Daoy (cell line): ENCODE measurements at places on chromosomes 12 and 14. TPM values are rescaled to one million over a fixed set of nuclear protein-coding genes. Genes with fewer than 3 reads are reported as not detected.

DNA sequence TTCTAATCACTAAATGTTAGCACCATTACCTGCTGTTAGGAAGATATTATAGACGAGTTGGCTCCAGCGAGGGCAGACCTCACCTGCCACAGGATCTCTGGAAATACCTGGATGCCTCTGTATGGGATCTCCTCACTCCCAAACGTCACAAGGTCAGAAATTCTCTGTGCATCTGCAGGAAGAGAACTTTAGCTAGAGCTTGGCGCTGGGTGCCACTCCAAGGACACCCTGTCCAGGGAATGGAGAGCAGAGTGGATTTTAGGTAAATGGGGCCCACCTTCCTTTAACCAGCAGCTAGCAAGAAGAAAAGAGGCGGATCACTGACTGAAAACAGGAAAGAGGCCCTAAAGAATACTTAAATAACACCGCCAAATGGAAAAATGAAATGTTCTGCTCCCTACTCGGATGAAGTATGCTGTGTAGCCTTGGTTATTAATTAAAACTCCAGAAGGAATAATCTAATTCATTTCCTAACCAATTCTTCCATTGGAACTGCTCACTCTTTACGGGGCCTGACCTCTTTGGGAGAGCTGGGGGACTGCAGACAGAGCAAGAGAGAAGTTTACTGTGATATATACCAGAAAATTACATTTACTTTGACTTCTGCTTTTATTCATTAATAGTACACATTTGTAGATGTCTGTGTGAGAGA, 4.2 kb upstream of the FOXG1 start:
- no peak for DNase-seq

DNA sequence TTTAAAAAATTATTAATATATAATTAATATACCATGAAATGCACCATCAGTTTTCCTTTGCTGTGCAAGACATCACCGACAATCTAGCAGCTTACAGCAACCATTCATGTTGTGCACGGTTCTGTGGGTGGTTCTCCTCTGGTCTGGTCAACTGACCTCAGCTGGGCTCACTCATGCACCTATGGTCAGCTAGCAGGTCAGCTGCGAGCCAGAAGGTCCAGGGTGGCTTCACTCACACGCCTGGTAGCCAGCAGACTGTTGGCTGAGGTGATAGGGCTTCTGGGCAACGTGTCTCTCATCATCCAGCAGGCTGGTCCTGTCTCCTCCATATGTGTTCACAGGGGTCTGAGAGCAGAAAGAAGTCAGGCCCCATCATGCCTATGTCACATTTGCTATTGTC, 210.4 kb downstream of the KIF26A start:
- peak; percentile 0 for DNase-seq

DNA sequence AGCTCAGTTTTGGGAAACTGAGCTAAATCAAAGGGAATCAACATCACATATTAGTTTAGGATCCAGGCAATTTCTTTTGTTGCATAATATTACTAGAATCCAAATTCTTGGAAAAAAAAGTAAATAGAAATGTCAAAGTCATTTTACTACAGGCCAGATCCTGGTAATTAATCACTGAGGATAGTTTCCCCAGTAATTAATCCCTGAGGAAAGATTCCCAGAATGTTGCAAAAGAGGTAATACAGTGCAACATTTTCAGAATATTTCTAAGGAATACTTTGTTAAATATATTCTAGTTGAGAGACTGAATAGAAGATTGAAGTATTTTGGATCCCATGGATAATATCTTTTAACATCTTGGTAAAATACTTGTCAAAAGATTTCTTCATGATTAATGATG, 207.0 kb upstream of the GARIN2 start:
- no peak for DNase-seq

GRCh38 chr12:8493084-8493483, 20.2 kb upstream of the CLEC4D start:
- no peak for DNase-seq

DNA sequence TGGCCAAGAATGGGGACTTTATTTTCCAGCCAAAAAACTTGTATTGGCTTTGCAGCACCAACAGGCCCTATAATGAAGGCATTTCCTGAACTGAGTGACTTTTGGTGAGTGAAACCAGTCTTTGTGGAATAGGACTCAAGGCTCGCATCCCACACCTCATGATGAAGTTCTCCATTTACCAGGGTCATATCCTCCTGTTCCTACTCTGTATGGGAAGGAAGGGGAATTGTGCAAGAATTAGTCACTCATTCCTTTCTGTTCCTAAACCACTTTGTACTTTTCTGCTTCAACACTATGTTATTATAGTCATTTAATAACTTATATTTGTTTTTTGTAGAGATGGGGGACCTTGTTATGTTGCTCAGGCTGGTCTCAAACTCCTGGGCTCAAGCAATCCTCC, 2.3 kb upstream of the SPATS2 start:
- DNase-seq: peak; percentile 60

DNA sequence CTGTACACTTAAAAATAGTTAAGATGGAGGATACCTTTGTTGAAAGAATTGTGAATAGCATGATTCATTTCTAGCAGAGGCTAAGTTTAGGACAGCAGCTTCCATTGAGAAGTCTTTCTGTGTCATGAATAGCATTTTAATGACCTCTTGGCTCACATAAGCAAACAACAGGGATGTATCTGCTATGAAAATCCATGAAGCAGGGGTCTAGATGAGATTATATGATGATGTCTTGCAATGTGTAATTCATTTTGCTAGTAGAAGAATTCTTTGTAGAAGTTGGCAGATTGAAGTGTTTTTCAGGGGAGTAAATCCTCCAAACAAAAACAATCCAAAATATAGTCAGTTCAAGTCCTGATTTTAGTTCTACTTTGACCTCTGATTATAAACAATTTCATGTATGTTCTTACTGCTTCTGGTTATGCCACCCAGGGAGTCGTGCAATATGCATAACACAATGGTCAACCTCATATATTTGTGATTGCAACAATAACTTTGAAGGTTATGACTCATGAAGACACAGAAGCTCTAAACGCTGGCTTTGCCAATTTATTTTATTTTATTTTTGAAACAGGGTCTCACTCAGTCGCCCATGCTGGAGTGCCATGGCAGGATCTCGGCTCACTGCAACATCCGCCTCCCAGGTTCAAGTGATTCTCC, 6.9 kb upstream of the RD3L start:
- DNase-seq: no peak

GRCh38 chr12:544941-545635, 85.3 kb downstream of the B4GALNT3 start:
- no peak for DNase-seq

DNA sequence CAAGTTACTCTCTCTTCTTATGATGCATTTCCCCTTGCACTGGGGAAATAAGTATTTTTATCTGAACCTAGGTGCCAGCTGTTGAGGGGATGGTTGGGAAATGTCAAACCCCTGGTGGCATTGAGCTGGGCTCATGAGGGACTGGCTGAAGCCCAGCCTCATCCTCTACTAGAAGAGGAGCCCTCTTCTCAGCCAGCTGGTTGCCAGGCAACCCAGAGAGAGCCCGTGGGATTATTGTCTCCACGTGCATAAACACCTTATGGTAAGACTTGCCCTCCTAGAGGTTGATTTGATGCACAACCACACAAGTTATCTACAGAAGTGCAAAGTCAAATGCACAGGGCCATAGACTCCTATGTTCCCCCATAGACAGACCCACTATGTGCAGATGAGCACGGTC, 89.8 kb downstream of the WSCD2 start:
- DNase-seq: no peak

Gene SLC48A1
- total RNA-seq: 2.3 and 4.6 TPM in 2 replicates

Gene CLEC6A
- total RNA-seq: not detected in 2 replicates

Gene CLEC12A
- total RNA-seq: not detected in 2 replicates

GRCh38 chr12:63846238-63846967, 1.9 kb downstream of the SRGAP1 start:
- peak; percentile 17 for DNase-seq

Gene UBR7
- total RNA-seq: 109 and 125 TPM in 2 replicates

Gene GYS2
- not detected in 2 replicates for total RNA-seq

DNA sequence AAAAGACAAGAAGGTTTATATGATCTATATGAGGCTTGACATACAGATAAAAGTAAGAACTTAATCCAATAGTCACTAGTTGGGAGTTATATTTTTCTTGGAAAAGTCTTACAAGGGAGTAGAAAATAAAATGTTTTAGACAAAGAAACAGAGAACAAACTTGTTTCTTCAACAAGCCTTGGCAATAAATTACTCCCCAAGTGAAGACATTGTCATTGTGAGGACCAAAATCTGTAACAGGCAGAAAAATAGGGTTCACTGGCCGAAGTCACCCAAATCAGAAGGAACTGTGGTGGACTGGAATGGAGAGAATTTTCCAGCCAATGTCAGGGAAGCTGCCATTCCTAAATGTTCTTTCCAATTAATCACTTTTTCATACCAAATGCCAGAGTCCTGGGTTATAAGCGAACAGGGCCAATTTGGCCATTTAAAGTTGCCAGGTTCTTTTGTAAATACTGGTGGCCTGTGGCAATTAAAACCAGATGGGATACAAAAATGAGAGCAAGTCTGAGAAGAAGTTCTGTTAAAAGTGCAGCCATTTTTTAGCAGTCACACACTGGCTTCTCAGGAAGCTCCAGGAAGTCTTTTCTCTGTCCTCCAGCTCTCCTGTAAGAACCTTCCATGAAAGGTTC, 117.3 kb upstream of the OVCH1 start:
- no peak for DNase-seq

DNA sequence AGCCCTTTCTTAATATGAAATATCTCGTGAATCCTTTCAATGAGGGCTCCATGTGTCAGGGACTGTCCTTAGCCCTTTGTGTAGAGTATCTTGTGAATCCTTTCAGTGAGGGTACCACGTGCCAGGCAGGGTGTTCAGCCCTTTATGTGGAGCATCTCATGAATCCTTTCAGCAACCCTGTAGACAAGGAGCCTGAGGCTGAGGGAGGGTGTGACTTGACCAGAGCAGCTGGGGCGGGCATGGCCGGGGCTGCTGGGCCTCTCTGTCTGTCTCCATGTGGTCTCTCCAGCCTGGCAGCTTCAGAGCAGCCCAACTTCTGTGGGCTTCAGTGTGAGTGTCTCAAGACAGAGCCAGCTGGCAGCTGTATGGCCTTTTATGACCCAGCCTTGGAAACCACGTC, 140.2 kb downstream of the AACS start:
- no peak for DNase-seq

DNA sequence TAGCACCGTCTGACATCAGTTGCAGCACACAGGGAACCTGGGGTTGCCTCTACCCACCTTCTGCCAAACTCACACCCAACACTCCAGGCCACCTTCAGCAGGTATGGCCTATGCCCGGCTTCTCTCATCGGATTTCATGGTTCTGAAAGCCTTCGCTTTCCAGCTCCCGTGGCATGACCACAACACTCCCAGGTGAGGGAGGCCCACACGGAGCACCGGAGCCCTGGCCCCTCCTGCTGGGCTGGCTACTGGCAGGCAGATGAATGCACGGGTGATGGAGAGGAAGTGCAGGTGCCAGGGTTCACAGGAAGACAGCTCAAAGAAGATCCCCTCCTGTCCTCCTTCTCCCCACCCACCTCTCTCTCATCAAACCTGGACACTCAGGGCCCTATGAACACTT, 37.2 kb downstream of the CACNA2D4 start:
- DNase-seq: no peak

Gene BHLHE41
- total RNA-seq: 25.3 and 29.1 TPM in 2 replicates

- no peak for DNase-seq
Observed at GRCh38 chr14:34234258-34234657, 227.8 kb downstream of the SPTSSA start.

Gene CRIP1
- 15.0 and 20.4 TPM in 2 replicates for total RNA-seq

DNA sequence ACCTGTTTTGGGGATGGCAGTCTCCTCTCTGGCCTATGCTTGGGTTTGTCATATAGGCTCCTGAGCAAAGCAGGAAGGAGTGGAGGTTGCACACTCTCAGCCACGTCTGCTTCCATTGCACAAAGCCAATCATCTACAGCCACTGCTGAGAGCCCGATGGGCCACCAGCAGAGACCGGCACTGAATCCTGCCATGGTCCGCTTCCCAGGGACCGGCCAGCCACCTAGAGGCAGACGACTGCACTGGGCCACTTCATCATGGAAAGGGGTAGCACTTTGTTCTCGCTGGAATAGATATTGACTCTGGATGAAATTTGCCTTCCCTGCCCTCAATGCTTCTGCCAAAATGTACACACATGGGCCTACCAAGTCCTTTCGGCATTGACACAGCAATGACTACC, 22.3 kb downstream of the DLK1 start:
- DNase-seq: no peak

Gene GSC
- total RNA-seq: 6.2 and 11.0 TPM in 2 replicates

GRCh38 chr14:51824191-51824590, 36.2 kb upstream of the GNG2 start:
- DNase-seq: no peak

Gene SERPINA5
- total RNA-seq: 0.17 and 0.33 TPM in 2 replicates

GRCh38 chr12:68806488-68807237, 1.3 kb upstream of the MDM2 start:
- peak; percentile 31 for DNase-seq

Gene MARK3
- 61.6 and 64.8 TPM in 2 replicates for total RNA-seq

DNA sequence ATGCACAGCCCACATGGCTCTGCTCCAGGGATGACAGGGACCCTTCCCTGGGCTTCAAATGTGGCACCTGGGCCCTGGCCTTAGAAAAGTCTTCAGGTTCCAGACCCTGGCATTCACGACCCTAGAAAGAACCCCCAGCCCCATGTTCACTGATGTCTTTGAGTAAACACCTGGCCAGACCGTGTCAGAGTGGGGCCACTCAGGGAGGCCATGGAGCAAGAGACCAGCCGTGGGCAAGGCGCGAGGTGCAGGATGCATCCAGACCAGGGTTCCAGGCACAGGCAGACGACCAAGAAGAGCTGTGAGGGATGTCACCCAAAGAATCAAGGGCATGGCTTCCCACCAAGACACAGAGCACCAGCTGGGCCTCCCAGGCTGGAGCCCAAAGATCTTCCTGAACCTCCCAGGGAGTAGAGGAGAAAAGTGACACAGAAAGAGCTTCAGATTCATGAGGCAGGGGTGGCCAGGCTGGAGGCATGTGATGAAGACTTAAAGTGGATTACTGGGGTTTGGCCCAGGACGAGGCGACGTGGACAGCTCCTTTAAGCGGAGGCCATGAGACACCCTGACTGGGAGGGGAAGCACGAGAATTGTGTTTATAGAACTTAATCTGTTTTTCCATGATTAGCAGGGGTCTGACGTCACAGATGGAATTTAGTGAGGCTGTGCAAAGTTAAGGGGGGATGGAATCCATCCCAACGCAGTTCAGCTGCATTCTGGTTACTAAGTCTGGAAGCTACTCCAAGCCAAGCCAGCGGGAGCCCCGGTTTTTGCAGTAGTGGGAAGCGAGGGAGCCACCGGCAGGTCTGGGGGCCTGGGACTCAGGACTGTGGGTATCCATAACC, 61.6 kb downstream of the ARL6IP4 start:
- no peak for DNase-seq

Gene MYF5
- total RNA-seq: not detected in 2 replicates

- no peak for DNase-seq
Observed at GRCh38 chr12:49462083-49462744, 76.6 kb upstream of the KCNH3 start.

Gene SMOC1
- total RNA-seq: 3.7 and 5.9 TPM in 2 replicates

- peak; percentile 57 for DNase-seq
Observed at GRCh38 chr12:49777800-49778748, 36.7 kb downstream of the TMBIM6 start.

Gene TAS2R9
- not detected in 2 replicates for total RNA-seq

GRCh38 chr14:99524804-99525698, 43.8 kb downstream of the CCNK start:
- DNase-seq: peak; percentile 75

Gene FBLN5
- 0.18 and 0.57 TPM in 2 replicates for total RNA-seq

GRCh38 chr12:88854260-88854659, 274.0 kb upstream of the KITLG start:
- DNase-seq: peak; percentile 10

GRCh38 chr12:15599266-15600037, 189.7 kb downstream of the EPS8 start:
- DNase-seq: peak; percentile 62

GRCh38 chr14:76810953-76811400, 1.7 kb downstream of the ANGEL1 start:
- peak; percentile 36 for DNase-seq

Gene SERPINA6
- total RNA-seq: 0.91 and 4.1 TPM in 2 replicates

Gene ENDOU
- total RNA-seq: 0.11 TPM in 1 of 2 replicates, not detected in the other
